ENCODE measurements at places on chromosomes 4 and X. TPM values are rescaled to one million over a fixed set of nuclear protein-coding genes. Genes with fewer than 3 reads are reported as not detected.
A peak's percentile ranks its signal among the peaks of the same experiment; 100 is the strongest.

DNA sequence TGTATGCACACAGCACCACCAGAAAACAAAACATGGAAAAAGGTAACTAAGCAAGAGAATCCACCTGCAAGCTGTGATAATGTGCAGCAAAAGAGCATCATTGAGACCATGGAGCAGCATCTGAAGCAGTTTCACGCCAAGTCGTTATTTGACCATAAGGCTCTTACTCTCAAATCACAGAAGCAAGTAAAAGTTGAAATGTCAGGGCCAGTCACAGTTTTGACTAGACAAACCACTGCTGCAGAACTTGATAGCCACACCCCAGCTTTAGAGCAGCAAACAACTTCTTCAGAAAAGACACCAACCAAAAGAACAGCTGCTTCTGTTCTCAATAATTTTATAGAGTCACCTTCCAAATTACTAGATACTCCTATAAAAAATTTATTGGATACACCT is 90.2 kb downstream of the TET2 start:
- DNase-seq = no peak

- no peak for DNase-seq
Observed at GRCh38 chr4:158940271-158940670, 162.6 kb upstream of the RAPGEF2 start.

Gene FAM114A1
- 60.5 TPM for polyA plus RNA-seq

DNA sequence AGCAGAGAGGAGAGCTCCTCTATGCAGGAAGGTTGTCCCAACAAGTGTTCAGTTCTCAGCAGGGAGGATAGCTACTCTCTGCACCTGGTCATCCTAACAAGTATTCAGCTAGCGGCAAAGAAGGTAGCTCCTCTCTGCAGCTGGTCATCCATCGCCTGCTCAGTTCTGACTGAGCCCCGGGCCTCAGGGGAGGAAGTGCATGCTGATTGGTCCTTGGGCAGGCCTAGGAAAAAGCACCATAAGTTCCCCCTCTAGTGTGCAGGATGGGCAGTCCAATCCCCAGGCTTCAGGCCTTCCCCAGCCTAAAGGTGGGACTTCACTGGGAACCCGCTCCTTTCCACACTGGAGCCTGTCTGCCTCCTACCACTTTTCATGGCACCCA is 4.4 kb upstream of the FBXW7 start:
- DNase-seq = no peak

GRCh38 chr4:17475481-17475880 is 36.4 kb downstream of the QDPR start:
- DNase-seq = no peak

Gene DCAF8L2
- polyA plus RNA-seq = not detected

DNA sequence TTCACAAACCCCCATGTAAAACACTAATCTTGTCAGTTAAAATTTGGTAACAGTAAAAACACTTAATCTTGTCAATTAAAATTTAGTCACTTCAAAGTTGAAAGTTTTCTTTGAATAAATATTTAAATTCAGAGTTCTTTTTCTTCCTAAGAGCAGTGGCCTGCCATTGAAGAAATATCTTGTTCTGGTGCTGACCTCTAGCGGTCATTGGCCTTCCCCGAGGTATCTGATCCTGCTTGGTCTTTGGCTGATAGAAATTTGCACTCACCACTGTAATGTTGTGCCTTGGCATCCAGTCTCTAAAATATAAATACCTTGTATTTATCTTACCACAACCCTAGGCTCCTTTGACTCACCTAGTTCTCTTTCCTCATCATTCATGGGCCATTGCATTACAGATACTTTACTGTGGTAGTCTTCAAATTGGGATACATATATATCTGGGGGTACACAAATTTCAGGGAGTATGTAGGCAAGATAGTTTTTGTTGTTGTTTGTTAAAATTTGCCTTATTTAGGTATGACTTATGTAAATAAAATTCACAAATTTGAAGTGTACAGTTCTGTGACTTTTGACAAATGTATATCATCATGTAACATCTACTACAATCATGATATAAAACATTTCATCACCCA is 6.7 kb upstream of the ART3 start:
- DNase-seq = peak; percentile 50

Gene GAGE2A
- not detected for polyA plus RNA-seq

Gene TLR2
- 28.6 TPM for polyA plus RNA-seq

DNA sequence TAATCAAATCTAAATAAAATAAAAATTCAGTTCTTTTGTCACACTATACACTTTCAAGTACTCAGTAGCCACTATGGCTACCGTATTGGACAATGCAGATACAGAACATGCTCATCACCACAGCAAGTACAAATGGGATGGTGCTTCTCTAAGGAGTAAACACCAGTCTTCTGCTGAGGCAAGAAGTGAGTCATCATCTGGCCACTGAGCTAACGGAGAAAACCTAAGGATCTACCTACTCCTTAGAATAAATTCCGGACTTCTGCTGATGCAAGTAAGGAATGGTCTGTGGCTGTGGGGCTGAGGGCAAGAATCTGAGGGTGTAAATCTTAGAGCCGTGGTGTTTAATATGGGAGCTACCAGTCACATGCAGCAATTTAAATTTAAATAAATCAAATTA is 11.3 kb upstream of the RBMXL3 start:
- DNase-seq = no peak

DNA sequence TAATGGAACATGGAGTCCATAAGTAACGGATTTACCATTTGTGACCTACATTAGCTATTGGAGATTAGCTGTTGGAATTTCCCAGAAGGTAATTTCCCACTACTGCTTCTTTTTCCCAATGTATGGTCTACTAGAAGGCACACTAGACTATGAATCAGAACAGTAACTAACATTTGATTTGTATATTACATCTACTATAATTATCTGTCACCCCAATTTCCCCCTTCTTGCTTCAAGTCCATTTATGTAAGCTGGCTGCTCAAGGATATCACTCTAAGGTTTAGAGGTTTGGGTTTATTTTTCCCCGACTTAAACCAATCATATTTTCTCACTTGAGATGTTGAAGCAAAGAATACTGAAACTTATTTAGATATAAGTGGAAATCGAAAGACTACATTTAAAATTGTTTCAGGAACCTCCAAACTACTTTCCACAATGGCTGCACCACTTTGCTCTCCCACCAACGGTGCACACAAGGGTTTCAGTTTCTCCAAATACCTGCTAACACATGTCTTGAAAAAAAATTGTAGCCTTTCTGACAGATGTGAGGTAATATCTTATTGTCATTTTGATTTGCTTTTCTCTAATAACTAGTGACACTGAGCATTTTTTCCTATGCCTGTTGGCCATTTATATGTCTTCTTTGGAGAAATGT is 33.3 kb upstream of the H2AZ1 start:
- DNase-seq = no peak

Gene STEEP1
- polyA plus RNA-seq = 35.6 TPM

DNA sequence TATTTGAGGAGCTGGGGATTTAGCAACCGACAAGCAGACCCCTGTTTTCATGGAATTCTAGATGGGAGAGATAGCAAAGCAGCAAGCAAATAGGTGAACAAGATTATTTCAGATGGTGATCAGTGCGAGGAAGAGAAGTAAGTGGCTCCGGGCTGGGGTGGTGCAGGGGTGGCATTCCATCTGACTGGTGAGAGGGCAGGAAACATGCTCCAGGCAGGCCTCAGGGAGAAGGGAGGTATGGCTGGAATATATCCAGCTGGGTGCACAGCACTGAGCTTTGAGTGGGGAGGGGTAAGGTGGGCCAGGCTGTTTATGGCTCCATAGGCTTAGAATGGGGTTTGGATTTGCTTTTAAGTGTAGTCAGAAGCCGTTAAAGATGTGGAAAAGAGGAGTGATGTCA is 21.2 kb downstream of the PTTG2 start:
- DNase-seq = no peak

Gene TCEAL5
- 1.8 TPM for polyA plus RNA-seq

GRCh38 chrX:124328765-124329164 is 3.7 kb upstream of the TEX13D start:
- DNase-seq = no peak

DNA sequence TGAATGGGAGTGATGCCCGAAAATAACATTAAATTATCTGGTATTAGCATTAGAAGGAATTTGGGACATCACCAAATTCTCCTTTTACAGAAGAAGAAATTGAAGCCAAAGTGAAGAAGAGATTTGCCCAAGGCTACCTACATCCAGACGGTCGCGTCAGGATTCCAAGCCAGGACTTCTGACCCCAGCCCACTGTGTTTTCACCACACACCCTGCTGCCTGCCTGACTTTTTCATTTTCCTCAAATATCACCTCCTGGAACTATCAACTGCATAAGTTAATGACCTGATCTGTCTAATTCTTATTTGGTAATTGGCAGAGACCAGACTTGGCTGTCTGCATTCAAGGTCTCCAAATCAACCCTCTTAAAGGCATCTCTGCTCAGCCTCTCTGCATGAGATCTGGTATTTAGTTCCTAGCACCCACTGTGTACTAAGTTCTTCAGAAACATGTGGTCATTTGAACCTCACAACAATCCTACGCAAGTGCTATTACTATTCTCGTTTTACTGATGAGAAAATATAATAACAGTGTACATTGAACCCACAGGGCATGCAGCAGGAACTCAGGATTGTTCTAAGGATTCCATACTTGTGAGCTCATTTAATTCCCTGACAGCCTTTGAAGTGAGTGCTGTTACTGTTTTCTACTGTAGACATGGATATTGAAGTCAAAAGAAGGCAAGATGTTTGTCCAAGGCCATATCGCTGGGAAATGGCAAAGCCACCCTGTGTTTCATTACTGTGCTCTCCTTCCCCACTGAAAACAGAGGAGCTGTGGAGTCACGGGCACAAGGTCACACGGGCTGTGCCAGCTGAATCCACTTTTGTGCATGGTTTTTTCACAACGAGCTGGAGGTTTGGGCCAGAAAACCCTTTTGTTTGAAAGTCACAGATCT is 195.2 kb upstream of the C1QTNF7 start:
- no peak for DNase-seq

DNA sequence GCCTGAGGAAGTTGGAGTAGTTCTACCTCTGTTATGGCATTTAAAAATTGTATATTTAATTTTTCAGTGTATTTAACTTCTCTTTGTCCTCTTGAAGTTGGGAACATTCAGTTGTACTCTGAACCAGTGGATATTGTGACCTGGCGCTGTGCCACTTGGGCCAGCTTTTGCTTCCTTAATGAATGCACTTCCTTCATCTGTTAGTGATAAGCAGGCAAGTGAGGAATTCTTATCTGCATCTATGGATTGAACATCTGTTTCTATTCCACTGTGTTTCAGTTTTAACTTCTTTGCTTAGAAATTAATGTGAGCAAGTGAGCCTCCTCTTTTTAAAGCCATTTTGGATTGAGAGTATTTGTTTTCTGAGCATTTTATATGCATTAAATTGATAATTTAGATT is 128.3 kb downstream of the UCHL1 start:
- peak; percentile 71 for DNase-seq
